ENCODE measurements at places on chromosomes 2 and 18.

- peak; percentile 100 for DNase-seq
Measured at GRCh38 chr2:218269900-218270720, at the start of the genes AAMP and PNKD. Gene AAMP, minus strand, starts transcription at chr2:218270137. Its CDS starts 51 bp downstream, at chr2:218270086. Gene PNKD, plus strand, starts transcription at chr2:218270519. Its CDS starts 17 bp downstream, at chr2:218270536.

- no peak for DNase-seq
Measured at GRCh38 chr2:112727276-112728028, 6.6 kb downstream of the NT5DC4 start.

- DNase-seq, result no peak
Measured at GRCh38 chr2:47226923-47227220, 71.8 kb upstream of the STPG4 start.

DNA sequence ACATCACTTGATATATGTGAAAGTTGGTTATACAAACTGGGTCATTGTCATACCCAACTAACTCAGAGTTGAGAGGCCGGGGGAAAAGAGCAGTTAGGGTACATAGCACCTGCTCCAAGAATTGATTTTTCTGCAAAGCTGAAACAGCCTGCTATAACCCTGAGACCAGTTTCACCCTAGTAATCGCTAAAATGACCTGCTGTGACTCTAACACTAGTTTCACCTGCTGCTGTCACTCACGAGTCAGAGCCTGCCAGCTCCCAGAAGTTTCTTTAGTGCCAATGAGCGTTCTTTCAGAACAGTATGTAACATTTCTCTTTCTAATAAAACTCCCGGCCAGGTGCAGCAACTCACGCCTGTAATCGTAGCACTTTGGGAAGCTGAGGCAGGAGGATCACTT lies 28.0 kb downstream of the SRSF7 start:
- no peak for DNase-seq

- DNase-seq, result no peak
Measured at GRCh38 chr18:11113046-11113548, 36.3 kb downstream of the PIEZO2 start.

DNA sequence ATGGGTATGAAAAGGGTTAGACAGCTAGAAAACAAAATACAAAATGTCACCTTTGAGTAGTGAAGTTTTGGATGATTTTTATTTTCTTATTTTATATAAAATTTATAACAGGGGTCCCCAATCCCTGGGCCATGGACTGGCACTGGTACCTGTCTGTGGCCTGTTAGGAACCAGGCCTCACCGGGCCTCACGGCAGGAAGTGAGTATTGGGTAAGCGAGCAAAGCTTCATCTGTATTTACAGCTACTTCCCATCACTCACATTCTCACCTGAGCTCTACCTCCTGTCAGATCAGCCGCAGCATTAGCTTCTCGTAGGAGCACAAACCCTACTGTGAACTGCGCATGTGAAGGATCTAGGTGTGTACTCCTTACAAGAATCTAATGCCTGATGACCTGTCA lies 202.8 kb upstream of the TWIST2 start:
- no peak for DNase-seq

DNA sequence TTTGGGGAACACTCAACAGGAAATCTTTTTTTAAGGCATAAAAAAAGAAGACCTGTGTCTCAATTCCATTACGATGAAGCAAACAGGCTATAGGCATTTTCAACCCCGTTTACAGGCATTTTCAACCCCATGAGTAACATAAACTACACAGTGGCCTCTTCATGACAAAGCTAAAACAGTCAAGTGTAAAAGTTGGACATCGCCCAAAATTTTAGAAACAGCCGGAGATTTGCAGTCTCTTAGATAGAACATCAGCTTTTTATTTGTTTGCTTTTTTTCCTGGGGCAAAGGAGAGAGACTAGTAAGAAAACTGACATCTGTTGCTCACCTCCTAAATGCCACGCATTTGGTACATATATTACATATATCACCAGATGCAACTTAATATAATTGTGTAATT lies 173.7 kb downstream of the CMPK2 start:
- DNase-seq, result no peak

- DNase-seq, result no peak
Measured at GRCh38 chr2:239201884-239202283, 198.9 kb downstream of the HDAC4 start.

Measured in right forelimb (tissue), 1 donor.